ENCODE measurements at places on chromosomes 1 and 21.

- DNase-seq: no peak
Measured at GRCh38 chr1:87103074-87103473, 188.6 kb downstream of the HS2ST1 start.

DNA sequence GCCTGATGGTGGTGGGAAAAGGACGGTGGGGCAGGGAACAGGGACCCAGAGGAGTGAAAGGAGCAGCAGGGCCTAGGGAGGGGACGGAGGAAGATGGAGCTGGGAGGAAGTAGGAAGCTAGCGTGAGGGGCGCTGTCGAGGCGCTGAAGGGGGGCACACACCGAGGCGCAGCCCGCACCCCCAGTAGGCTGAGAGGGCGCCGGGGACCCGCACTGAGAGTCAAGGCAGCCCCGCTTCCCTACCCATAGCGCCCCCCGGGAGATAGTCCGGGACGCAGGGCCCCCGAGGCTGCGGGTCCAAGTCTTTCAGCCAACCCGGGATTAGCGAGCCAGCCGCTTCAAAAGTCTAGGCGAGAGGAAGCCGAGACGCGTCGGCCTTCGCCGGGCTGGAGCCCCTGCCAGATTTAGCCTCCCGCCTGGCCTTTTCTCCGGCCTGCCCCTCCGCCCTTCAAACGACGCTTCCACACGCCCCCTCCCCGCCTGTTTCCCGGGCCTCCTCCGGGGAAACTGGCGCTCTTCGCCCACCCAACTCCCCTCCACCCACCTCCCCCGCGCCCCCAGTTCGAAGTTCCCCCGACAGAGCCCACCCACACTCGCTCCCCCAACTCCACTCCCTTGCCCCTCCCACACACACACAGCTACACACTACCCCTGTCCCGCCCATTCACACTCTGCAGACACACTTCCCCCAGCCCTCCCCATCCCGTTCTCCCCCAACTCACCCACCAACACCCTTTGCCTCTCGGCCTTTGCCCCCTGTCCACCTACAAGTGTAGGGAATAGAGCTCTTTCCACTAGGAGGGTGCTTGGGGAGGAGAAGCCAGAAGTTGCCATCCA, 7.8 kb upstream of the PROX1 start:
- DNase-seq: no peak

- no peak for DNase-seq
Measured at GRCh38 chr1:29960156-29960755, 723.9 kb downstream of the PTPRU start.

DNA sequence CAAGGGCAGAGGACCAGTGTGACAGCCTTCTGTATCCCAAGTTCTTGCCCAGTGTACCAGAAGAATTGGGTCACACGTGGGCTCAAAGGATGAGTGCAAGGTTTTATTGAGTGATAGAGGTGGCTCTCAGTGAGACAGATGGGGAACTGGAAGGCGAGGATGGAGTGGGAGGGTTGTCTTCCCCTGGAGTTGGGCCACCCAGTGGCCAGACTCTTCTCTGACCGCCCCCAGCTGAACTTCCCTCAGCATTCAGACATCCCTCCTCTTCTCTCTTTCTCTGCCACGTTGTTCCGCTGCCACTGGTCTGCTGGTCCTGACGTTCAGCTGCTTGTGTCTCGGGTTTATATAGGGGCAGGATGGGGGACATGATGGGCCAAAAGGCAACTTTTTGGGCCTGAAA, 150.1 kb upstream of the IVNS1ABP start:
- DNase-seq: no peak

GRCh38 chr1:2275796-2276536, 47.8 kb downstream of the SKI start:
- no peak for DNase-seq

- no peak for DNase-seq
Measured at GRCh38 chr1:117286145-117286544, 75.4 kb upstream of the VTCN1 start.

DNA sequence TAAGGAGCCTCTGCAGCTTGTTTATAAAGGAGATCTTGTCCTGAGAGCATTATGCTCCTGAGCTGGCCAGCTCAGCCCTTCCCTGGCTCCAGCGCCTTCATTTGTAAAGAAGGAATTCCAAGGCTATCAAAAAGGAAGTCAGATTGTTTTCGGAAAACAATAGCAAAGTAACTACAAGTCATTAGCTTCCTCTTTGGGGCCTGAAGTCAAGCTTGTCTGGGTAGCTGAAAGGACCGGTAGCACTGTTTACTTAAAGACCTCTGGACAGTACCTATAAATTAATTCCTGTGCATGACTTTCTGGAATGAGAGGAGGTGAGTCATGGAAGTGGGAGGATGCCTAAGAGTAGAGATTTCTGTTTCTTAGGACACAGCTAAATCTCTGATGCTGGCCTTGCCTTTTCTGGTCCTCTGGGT, 20.7 kb upstream of the GJA5 start:
- DNase-seq: no peak

- DNase-seq: no peak
Measured at GRCh38 chr1:180156201-180156600, 1.5 kb downstream of the QSOX1 start.

GRCh38 chr1:1612104-1612400, 3.2 kb upstream of the MIB2 start:
- DNase-seq: no peak

GRCh38 chr1:41493626-41494350, 9.3 kb upstream of the EDN2 start:
- DNase-seq: no peak

DNA sequence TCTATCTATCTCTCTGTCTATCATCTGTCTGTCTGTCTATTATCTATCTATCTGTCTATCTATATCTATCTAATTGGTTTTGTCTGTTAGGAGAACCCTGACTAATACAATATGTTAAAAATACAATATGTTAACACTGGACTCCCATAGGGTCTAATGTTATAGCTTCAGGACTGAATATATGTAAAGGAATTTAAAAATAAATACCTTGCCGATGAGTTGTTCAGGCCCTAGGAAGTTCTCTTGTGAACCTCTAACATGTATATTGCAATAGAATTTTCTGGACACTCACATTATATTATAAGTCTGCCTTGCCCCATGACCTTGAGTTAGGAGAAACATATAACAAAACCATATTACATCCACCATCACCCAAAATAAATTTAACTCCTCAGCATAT, 900.6 kb downstream of the NCAM2 start:
- DNase-seq: no peak

- DNase-seq: no peak
Measured at GRCh38 chr1:61318319-61319125, 236.2 kb downstream of the NFIA start.

DNA sequence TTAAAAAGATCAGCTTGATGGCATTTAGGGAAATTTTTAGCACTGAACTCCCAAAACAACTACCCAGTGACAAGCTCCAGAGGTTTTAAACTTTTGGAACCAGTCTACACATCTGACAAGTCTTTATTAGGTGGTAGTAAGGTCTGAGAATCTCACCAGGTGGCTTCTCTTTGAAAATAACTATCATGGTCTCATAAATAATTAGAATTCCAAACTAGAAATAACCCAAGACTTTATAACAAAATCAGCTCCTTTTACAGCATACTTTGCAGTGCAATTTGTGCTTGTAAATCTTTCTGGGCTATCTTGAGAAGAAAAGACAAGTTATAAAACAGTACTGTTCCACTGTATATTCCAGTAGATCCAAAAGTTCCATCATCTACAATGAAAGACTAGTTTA, 108.7 kb downstream of the LTN1 start:
- DNase-seq: no peak

GRCh38 chr1:182622901-182623528, 18.8 kb upstream of the RGS16 start:
- DNase-seq: no peak

DNA sequence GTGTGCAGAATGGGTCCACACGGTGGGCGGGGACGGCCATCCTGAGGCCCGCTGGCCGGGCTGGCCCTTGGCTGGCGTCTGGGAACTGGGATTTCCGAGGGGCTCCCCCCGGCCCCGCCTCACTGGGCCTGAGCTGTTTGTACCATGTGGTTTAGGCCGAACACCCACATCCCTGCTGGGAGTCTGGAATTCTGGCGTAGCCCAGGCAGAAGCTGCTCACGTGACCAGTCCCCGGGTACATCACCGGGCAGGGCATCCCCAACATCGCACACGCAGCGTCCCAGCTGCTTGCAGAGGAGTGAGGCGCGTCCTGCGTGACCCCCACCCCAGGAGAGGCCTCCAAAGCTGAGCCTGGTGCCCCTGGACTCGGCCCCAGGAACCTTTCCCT, 2.1 kb downstream of the KRTAP10-7 start:
- DNase-seq: no peak

DNA sequence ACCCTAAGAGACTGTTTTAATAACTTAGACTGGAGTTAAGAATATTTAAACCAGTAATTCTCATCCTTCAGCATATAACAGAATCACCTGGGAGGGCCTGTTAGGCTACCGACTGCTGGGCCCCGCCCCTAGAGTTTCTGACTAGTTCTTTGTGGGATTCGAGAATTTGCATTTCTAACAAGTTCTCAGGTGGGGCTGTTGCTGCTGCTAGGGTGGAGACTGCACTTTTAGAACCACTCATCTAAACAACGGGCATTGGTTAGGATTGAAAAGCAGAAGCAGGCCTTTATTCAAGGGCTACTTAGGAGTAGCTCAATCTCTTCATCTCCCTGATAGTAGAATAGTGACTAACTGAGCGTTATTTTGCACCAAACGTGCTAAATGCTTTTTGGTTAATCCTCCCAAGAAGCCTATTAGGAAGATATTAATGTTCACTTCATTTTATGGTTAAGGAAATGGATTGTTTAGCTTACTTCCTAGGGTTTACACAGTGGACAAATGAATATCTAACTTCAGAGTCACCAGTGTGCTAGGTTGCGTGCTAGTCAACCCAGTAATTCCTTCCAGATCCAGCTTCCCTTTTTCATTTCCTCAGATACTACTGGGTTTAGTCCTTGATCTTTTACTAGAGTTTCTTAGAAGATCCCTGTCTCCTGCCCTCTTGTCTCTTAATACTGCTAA, 31.1 kb upstream of the UAP1 start:
- no peak for DNase-seq

DNA sequence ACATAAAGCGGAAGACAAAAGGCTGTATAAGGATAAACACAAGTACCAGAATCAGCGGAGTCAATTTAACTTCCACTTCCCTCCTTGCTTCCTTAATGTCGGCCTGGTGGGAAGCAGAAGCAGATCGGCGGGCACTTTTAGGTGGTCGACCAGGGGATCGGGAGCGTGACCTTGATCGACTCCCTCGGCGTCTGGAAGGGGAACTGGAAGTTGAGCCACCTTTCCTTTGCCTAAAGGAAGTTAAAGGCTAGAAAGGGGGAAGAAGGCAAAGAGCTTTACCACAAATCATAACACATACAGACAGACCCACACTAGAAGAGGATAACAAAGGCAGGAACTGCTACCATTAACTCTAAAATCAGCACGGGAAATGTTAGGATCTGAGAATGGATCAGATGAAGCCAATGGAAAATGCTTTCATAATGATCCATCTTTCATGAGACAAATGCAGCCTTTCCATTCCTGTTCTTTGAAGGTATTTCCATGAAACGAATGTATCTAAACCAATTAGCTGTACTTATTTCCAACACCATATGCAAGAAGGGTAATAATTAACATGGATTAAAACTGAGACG, 5.7 kb downstream of the LBR start:
- DNase-seq: no peak

- no peak for DNase-seq
Measured at GRCh38 chr21:34705011-34705410, 36.2 kb downstream of the CLIC6 start.

- no peak for DNase-seq
Measured at GRCh38 chr21:29961291-29962027, 21.7 kb upstream of the GRIK1 start.

- no peak for DNase-seq
Measured at GRCh38 chr1:109258481-109259466, 9.4 kb downstream of the CELSR2 start.

DNA sequence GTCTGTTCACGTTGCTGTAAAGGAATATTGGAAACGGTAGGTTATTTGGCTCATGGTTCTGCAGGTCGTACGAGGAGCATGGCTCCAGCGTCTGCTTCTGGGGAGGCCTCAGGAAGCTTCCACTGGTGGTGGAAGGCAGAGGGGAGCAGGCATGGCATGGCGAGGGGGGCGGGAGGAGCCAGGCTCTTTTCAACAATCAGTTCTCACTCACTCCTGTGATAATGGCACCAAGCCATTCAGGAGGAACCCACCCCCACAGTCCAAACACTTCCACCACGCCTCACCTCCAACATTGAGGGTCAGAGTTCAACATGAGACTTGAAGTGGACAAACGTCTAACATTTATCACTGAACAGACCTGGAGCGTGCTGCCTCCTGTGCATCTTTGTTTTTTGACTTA, 141.2 kb downstream of the PGBD5 start:
- no peak for DNase-seq

DNA sequence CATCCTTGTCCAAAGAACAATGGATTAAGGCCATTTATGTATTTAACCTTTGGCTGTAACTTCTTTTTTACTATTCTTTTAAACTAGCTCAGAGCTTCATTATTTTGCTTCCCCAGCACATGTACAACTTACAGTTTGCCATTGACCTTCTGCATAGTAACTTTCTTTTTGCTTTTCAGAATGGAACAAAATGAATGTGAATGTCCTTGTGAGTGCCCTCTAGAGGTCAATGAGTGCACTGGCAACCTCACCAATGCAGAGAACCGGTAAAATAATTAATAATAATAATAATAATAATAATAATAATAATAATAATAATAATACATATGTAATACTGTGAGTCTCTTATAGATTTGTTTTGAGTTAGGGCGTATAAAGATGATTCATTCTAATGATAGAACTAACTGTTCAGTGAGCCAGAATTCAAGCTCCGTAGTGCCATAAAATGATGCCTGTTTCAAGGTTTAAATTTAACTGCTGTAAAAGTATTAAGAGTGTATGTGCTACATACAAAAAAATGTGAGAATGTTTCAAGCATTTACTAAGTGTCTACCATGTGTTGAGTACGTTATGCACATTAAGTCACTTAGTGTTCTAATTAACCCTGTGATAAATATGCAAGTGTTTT, 69.0 kb upstream of the RAVER2 start:
- peak; percentile 17 for DNase-seq

DNA sequence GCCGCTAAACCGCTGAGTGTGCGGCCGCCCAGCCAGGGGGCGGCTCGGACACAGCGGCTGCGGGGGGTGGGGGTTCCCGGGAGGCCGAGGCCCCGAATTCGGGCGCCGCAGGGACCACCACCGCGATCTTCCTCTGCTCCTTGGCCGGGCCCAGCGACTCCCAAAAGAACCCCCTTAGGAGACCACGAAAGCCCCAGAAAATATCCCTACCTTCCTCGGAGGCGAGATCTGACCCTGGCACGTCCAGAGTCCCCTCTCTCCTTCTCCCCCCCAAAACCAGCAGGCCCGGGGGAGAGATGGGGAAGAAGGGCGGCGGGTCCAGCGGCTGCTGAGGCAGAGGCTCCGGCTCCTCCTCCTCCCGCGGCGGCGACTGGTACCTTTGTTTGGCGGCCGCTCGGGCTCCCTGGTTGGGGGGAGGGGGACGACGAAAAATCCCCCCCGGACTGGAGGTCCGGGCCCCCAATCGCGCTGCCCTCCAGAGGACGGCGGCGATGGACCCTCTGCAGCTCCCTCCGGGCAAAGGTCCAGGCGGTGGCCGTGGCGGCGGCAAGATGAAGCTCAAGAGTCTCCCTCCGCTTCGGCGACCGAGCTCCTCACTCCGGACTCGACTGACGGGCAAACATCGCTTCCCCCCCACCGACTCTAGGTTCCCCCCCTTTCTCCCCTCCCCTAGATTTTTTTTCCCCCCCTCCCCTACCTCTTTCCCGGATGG, at the start of gene ARID4B:
Gene ARID4B (minus strand): TSS at position 621 of the 712 bp plus-strand sequence. CDS start 1,260 bp downstream, outside the sequence.
- peak; percentile 98 for DNase-seq

- DNase-seq: no peak
Measured at GRCh38 chr21:25577424-25578055, 29.7 kb downstream of the MRPL39 start.

Data from HuH-7 (cell line).